ENCODE measurements at places on chromosomes 3 and 15. TPM values are rescaled to one million over a fixed set of nuclear protein-coding genes. Genes with fewer than 3 reads are reported as not detected.

MORC1 gene
- not detected for total RNA-seq

DNA sequence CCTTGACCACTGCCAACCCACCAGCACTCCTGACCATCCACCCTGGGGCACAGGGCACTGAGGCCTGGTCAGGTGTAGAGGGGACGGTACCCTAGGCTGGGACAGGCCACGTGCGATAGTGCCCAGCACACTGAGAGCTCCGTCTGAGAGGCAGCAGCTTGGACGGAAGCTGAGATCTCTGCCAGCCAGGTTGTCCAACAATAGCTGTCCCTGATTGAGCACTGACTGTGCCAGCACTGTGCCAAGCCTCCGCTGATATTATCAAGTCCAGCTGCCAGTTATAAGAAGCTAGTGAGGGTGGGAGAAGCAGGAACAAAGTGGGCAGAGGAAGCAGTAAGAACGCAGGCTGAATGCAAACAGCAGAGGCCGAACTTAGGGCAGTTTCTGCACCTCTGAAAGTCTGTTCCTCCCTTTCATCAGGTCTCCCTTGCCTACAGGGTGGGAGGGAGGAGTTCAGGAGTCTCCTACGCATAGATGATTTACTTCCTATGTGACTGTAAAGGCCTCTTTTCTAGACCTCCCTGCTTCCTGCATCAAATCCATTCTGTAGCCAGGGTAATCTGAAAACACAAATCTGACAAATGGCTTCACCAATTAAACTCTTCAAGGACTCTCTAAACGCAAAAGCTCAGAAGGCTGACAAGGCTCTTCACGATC is 29.7 kb downstream of the MRPS11 start:
- no peak for DNase-seq

BTLA gene
- total RNA-seq: not detected

- no peak for DNase-seq
Observed at GRCh38 chr3:100957261-100957986, 35.8 kb downstream of the ABI3BP start.

DNA sequence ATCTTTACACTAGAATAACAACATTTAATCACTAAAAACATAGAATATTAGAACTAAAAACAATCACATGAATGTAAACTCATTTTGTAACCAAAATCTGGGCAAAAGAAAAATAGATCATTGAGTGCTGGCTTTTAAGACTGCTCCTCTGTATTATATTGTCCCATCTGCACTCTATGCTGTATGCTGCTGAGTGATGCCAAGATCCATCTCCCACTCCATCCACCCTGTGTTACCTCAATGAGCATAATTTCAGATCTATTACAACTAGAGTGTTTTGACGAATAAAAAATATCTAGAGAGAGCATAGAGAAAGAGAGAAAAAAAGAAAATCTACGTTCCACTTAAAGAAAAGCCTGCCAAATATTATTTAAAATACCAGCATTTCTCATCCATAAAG is 1060.4 kb downstream of the ZPLD1 start:
- no peak for DNase-seq

TMEM207 gene
- total RNA-seq: not detected

LSAMP gene
- 0.66 TPM for total RNA-seq

GRCh38 chr3:38599886-38600285 is 49.6 kb downstream of the SCN5A start:
- DNase-seq: no peak

DNA sequence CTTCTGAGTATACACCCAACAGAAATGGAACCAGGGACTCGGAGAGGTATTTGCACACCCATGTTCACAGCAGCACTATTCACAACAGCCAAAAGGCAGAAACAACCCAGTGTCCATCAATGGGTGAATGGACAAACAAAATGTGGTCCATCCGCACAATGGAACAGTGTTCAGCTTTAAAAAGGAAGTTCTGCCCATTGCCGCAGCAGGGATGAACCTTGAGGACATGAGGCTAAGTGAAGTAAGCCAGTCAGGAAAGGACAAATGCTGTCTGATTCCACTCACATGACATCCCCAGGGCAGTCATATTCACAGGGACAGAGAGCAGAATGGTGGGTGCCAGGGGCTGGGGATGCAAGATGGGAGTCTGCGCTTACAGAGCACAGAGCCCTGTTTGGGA is 7.5 kb downstream of the IQSEC1 start:
- DNase-seq: no peak

DNA sequence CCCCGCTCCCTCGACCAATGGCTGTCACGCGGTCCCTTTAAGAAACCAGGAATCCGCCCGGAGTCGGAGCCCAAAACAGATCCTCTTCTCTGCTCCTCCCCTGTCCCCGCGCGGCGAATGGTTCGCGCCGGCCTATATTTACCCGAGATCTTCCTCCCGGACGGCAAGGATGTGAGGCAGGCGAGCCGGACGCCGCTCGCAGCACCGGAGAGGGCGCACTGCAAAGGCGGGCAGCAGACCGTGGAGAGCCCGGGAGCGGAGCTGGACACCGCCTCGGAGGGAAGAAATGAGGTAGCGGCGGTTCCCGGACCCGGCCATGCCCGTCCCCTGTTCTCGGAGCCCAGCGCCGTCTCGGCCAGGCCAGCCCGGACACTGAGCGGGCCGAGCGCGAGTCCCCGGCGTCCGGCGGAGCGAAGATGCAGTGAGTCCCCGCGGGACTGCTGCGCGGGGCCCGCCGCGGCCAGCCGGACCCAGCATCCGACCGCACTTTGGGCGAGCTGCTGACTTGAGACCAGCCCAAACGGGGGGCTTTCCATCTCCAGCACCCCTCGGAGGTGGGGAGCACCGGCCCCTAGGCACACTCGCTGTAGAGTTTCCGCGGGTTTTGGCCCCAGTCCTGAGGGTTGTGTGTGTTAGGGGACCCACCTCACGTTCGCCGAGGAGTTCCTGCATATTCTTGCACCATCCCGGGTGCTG is at the start of gene FAM43A:
FAM43A (plus strand) TSS at position 166 of the 696 bp plus-strand sequence. CDS start 944 bp downstream, outside the sequence.
- peak; percentile 90 for DNase-seq

DNA sequence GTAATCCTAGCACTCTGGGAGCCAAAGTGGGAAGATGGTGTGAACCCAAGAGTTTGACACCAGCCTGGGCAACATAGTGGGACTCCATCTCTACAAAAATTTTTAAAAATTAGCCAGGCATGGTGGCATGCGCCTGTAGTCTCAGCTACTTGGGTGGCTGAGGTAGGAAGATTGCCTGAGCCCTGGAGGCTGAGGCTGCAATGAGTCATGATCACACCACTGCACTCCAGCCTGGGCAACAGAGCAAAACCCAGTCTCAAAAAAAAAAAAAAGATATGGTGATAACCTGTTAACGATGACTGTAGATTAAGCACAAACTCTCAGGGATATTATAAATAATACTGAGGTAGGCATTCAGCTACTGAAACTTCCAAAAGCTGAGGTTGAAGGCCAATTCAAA is 107.5 kb downstream of the SLC49A4 start:
- DNase-seq: no peak

DGKG gene
- not detected for total RNA-seq

GRCh38 chr3:30625541-30626438 is 19.4 kb downstream of the TGFBR2 start:
- no peak for DNase-seq

DNA sequence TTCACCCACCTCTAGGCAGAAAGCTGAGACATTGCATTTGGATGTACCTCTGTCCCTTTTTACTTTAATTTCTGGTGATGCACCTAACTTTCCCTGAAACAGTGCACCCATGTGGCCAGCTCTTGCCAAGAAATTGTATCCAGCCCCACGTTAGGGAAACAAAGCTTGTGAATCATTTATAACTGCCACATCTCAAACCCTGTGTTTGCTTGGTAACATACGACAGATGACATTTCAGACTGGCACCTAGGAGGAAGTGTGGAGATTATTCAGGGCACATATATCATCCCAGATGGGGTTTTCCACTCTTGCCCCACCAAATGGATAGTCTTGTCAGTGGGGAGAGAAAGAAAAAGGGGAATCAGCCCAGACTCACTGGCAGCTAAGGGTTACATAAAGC is 2.1 kb downstream of the CYB561D2 start:
- DNase-seq: no peak

GRCh38 chr15:62165104-62165792 is at the start of gene C2CD4B:
Gene C2CD4B (minus strand): TSS chr15:62165285. CDS start chr15:62164984, 301 bp downstream.
- peak; percentile 82 for DNase-seq

DUOXA2 gene
- not detected for total RNA-seq

MESP2 gene
- not detected for total RNA-seq

UACA gene
- total RNA-seq: 38.0 TPM

DNA sequence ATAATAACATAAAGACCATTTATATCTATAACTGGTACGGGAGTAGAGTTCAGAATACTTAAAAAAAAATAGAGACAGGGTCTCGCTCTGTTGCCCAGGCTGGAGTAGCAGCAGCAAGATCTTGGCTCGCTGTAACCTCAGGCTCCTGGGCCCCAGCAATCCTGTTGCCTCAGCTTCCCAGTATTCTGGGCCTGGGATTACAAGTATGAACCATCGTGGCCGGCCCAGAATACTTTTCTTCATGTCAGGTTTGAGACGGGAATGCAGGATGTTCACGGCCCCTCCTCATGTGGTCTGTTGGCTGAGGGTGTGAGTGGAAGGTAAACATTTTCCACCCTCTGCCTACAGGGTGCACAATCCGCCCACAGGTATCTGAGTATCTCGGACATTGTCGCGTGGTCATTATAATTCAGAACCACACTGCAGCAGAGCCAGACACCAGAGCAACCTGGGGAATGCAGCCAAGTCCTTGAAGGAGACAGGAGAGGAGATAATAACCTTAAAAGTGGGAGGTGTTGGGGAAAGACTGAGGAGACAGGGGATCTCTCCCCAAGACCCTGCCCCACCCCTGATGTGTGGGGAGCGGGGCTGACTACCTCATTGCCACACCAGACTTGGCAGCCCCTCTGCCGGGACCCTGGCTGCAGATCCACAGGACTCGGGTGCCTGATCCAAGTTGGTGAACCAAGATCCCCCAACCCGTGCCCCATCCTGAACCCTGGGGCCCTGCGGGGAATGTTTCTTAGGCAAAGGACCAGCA is 106.8 kb downstream of the ADCY5 start:
- no peak for DNase-seq

- no peak for DNase-seq
Observed at GRCh38 chr15:60914360-60914759, 314.7 kb downstream of the RORA start.

GRCh38 chr3:138113326-138113725 is 2.1 kb downstream of the DZIP1L start:
- peak; percentile 48 for DNase-seq

DNA sequence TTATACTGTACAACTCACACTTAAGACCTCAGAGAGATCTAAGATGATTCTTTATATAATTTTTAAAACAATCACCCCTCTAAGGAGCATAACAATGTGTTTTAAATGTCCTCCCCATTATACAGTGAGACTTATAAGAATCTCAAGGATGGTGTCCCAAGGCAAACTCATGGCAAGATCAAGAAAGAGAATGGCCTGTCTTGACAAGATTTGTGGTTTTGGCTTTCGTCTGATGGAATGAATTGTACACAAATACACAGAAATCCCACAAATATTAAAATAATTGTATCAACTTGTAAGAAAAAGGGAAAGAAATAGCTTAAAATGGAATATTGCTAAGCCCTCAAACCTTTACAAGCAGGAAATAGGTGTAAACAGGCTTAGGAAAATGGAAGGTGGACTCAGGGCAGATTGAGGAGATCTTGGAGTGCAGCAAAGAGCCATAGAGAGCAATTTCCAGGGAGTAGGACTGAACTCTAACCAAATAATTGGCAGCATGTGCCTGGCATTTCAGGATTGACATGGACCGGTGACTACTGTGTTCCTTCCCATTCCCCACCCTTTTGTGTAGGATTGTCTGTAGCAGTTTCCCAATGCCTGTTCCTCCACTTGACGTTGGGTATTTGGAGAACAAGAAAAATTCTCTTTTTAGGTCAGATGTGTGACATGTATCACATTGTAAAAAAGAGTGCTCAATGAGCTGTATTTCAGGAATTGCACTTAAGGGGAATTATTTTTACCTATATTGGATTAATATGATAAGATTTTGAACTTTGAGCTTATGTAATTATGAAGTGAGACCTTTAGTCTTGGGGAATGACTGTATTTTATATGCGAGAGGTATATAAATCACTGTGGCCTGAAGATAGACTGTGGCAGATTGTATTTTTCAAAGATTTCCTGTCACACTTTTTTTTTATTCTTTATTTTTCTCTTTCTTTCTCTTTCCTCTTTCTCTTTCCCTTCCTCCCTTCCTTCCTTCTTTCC is 317.8 kb upstream of the SLITRK3 start:
- DNase-seq: no peak

DNA sequence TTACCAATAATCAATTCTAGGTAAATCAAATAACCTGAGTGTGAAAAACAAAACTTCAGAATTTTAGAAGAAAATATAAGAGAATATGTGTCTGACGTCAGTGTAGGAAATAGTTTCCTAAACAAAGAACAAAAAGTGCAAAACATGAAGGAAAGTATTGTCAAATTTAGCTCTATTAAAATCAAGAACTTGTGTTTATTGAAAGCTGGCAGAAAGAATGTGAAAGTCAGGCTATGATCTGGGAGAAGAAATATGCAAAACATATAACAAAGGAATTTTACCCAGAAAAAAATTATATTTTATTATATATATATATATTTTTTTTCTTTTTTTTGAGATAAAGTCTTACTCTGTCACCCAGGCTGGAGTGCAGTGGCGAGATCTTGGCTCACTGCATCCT is 129.1 kb upstream of the ANKRD28 start:
- no peak for DNase-seq

- peak; percentile 89 for DNase-seq
Observed at GRCh38 chr3:38029400-38030125, at the start of gene PLCD1. Gene PLCD1 (minus strand): TSS chr3:38029642. CDS start chr3:38029539, 103 bp downstream.

- no peak for DNase-seq
Observed at GRCh38 chr3:132637590-132637989, 22.0 kb downstream of the ACAD11 start.

GRCh38 chr3:77096145-77096544 is 56.2 kb downstream of the ROBO2 start:
- DNase-seq: no peak

ICE2 gene
- total RNA-seq: 76.3 TPM

FBXO40 gene
- 0.15 TPM for total RNA-seq

RAB43 gene
- 13.6 TPM for total RNA-seq

DNA sequence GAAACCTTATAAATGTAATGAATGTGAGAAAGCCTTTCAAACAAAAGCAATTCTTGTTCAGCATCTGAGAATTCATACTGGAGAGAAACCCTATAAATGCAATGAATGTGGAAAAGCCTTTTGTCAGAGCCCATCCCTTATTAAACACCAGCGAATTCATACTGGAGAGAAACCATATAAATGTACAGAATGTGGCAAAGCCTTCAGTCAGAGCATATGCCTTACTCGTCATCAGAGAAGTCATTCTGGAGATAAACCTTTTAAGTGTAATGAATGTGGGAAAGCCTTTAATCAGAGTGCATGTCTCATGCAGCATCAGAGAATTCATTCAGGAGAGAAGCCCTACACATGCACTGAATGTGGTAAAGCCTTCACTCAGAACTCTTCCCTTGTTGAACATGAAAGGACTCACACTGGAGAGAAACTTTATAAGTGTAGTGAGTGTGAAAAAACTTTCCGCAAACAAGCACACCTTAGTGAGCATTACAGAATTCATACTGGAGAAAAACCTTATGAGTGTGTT is 5.3 kb downstream of the ZNF501 start:
- DNase-seq: no peak

RETNLB gene
- total RNA-seq: not detected
